Cardiac fibroblast (primary cell): ENCODE measurements at places on chromosomes 6 and 20.

DNA sequence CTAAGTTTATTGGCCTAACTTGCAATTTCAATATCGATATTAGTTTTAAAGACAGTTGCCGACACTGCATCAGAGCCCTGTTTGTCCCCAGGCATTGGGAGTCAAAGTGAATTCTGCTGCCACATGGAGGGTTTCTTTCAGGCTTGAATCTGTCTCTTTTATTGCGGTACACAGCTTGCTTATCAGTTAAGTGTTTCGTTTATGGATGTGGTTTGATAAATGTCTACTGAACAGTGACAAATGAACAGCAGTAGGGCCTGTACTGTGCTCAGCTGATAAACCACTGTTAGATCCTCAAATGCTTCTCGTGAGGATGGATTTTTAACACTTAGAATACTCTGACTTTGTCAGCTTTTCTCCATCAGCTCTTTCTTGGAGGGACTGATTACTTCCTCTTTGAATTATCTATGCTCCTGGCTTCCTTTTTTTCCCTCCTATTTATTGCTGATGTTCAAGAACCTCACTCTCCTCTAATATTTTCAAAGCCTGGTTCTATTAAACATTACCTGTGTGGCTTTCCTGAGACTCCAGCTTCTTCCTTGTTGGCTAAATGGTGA, 240.8 kb downstream of the PLCB1 start:
- DNase-seq: no peak

DNA sequence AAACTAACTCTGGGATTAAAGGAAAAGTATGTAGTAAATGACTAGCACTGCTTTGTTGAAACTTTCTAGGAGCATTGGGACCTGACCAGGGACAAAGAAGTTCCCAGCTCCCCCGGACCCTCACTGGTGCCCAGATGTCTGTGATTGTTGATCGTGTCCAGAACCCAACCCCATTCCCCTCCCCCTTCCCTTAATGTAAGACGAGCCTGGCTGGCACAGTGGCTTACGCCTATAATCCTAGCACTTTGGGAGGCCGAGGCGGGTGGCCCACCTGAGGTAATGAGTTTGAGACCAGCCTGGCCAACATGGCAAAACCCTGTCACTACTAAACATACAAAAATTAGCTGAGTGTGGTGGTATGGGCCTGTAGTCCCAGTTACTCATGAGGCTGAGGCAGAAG, 750.3 kb downstream of the CBLN4 start:
- no peak for DNase-seq

DNA sequence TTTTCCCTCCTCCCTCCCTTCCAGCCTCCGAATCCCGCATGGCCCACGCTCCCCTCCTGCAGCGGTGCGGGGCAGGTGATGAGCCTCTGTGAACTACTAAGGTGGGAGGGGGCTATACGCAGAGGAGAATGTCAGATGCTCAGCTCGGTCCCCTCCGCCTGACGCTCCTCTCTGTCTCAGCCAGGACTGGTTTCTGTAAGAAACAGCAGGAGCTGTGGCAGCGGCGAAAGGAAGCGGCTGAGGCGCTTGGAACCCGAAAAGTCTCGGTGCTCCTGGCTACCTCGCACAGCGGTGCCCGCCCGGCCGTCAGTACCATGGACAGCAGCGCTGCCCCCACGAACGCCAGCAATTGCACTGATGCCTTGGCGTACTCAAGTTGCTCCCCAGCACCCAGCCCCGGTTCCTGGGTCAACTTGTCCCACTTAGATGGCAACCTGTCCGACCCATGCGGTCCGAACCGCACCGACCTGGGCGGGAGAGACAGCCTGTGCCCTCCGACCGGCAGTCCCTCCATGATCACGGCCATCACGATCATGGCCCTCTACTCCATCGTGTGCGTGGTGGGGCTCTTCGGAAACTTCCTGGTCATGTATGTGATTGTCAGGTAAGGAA, at the start of gene OPRM1:
Gene OPRM1, plus strand, starts transcription at position 10 of the 612 bp plus-strand sequence. Its CDS starts 305 bp downstream, at position 315.
- DNase-seq: peak; percentile 31

DNA sequence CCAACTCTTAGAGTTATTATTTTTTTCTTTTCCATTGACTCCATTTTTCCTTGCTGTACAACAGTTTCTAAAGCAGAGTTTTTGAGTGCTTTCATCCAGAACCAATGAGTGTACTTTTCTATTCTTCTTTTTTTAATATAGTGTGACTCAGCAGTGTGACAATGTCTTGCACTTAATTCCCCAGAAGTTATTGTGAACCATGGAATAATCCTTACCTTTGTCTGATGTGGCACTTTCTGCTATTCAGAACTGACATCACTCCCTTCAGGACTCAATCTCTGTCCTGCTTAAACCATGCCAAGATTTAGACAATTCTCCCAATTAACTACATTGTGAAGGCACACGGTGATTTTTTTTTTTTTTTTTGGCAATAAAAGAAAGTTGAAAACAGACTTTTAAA, 41.5 kb downstream of the GRIK2 start:
- DNase-seq: no peak

DNA sequence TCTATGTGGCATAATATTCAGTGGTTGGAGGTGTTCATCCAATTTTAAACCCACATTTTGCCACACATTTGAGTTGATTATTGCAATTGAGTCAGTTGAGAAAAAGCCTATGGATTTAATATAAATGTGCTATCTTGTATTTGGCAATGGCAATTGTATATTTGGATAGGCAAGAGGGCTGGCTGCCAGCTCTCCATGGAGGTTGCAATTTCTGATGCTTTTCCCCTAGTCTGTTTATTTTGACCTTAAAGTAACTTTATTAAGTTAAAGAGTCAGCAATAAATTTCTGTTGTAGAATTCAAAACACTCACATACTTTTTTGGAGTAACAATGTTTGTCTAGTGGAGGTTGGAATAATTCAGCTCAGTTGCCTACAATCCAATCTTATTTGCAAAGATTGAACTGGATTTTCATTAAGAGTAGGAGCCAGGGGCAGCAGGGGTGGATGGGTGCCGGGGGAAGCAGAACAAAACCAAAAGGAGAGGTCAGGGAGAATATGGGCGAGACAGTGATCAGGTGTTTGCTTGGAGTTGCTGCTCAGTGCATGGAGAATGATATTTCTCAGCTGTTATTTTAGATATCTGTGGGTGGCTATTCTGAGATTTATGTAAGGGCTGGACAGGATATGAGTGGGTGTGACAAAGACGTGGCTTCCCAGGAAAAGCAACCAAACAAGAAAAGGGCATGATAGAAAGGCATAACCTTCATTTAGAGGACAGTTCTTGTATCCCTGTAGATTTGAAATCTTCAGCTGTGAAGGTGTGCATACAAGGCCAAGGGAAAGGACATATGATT, 163.0 kb downstream of the HDGFL1 start:
- no peak for DNase-seq

DNA sequence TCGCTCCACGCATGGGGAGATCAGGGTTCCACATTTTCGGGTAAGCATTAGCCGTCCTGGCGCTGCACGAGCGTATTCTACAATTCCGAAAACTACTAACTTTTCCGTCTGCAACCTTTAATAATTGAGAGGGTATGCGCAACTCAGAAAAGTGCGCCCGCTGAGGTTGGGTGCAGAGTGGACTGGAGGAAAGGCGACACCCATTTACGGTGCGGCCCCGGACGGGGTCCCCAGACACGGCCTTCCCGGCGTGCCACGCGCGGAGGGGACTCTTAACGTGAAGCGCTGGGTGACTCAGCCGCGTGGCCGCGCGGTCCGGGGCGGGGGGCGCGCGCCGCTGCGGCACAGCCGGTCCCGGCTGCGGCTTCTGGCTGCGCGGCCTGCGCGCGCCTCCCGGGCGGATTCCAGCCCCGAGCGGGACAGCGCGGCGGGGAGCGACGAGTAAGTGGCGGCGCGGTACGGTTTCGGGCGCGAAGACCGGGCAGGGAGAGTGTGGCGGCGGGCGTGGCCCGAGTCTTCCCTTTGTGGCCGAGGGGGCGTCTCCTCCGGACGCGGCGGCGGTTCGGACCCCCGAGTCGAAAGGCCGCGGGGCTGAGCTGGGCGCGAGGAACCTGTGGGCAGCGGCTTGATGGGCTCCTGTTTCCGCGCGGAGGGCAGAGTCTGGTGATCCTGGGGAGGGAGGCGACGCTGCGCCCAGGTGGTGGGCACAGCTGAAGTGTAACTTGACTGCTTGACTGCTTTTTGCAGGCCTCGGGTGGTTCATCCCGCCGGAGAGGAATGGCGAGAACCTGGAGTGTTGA, at the start of the genes KCTD20 and PXT1:
Gene KCTD20, plus strand, starts transcription at position 330 of the 800 bp plus-strand sequence. CDS start 27,098 bp downstream, outside the sequence.
Gene PXT1, minus strand, starts transcription at position 184 of the 800 bp plus-strand sequence. CDS start 16,772 bp downstream, outside the sequence.
- peak; percentile 82 for DNase-seq

- no peak for DNase-seq
Measured at GRCh38 chr6:169985121-169986015, 233.9 kb downstream of the ERMARD start.

DNA sequence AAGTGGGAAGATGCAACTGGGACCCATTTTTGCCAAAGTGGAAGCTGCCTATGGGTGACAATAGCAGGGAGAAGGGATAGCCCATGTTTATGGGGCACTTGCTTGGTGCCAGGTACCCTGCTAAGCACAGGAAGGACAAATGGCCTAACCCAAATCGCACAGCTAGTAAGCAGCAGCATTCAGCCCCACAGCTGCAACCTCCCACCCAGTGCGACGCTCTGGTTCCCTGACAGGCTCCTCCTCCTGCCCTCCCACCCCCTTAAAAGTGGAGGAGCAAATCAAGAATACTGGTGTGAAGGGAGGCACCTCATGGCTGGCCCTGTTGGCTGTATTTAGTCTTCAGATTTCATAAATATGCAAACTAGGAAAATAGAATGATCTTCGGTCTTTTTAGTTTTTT, 76.2 kb downstream of the RIN2 start:
- DNase-seq: no peak

- DNase-seq: no peak
Measured at GRCh38 chr20:63699466-63700198, 3.2 kb downstream of the TNFRSF6B start.

DNA sequence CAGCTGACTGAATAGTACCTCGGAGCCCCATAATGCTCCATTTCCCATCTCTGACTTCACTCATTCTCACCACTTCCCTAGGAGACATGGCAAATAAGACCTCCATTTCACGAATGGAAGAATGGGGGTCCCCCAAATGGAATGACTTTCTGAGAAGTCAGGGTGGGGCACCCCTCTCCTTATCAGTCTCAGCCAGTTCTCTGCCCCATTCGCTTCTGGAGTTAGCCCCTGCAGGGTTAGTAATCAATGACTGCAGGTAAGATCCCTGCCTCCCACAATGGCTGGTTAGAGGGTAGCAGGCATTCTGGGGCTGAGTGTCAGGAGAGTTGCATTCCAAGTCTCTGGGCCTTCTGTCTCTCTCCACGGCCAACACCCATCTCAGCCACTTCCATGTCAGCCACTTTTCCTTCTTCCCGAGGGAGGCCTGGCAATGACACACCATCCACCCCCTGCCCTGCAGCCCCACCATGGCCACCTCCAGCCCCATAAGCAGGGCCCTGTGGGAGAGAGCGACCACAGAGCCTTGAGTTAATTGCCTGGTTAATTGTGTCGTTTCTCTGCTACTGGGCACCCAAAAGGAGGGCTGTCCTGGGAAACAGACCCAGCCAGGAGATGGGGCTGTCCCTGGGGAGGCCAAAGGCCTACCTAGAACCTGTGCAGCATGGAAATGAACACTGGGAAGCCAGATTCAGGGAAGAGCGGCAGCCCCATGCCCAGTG, 13.4 kb downstream of the CCDC167 start:
- DNase-seq: no peak

- no peak for DNase-seq
Measured at GRCh38 chr6:99660206-99660605, 53.6 kb downstream of the PRDM13 start.

DNA sequence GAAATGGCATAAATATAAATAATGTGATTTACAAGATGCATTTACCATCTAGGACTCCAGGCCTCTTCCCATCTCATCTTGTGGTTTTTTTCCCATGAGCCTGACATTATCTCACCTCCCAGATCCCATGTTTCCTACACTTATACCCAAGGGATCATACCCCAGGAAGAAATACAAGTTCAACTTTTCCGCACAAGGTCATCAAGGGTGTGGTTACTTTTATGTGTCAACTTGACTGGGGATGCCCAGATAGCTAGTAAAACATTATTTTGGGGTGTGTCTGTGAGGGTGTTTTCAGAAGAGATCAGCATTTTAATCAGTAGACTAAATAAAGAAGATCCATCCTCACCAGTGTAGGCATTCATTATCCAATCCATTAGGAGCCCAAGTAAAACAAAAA, 176.3 kb upstream of the TNFAIP3 start:
- no peak for DNase-seq

DNA sequence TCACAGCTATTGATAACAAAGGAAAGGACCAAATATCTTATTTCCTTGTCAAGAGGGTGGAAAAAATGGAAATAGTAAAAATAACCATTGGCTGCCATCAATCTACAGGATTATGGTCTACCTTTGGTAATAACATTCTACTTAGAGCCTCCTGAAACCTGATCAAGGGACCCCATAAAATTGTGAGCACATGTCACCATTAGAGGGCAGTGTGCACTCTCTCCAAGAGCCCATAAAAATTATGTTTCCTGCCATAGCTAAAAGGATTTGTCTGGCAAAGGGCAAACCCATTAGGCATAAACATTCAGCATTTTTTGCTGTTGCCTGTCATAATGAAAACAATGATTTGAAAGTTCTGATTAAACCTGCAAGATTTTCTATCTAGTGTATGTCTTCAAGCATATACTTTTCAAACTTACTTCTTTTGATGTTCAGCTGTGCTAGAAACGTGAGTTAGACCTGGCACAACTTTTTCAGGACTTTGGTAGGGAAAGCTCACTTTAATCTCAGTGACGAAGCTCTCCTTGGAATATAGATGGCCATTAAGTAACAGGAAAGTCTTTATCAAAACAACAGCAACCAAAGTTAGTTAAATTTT, 120.7 kb upstream of the ZFP64 start:
- DNase-seq: peak; percentile 78

- no peak for DNase-seq
Measured at GRCh38 chr6:9205645-9206044, 770.3 kb upstream of the SLC35B3 start.

DNA sequence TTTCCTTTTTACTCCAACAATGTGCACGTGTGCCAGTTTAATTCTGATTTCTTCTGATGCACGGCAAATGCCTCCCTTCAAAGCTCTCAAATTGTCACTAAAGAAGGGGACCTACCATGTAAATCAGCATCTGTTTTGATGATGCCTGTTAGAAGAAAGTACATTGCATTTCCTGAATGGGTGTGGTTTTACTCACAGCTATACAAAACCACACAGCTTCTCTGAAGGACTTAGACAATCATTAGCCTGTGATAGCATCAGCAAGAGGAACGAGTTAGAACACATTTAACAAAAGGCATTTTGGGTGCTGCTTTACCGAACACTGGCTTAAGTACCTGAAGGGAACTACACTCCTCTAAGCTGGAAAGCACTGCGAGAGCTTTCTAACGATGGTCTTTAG, 109.4 kb downstream of the ATXN1 start:
- DNase-seq: no peak

DNA sequence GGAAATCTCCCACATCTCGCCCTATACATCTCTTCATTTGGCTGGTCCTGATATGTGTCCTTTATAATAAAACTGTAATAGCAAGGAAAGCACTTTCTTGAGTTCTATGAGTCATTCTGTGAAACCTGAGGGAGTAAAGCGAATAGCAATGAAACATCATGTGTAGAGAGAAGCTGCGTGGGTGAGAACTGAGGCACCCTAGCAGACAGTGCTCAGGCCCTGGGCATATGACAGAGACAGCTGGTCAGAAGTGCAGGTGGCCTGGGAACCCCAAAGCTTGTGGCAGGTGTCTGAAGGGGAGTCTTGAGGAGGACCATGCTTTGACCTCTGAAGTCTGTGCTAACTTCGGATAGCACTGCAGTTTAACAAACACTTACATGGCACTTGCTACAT, 1.3 kb upstream of the BLOC1S5 start:
- no peak for DNase-seq

- DNase-seq: no peak
Measured at GRCh38 chr6:35801148-35801547, 4.0 kb upstream of the LHFPL5 start.

- DNase-seq: no peak
Measured at GRCh38 chr20:61861054-61861841, 204.4 kb downstream of the TAF4 start.

- no peak for DNase-seq
Measured at GRCh38 chr20:6014017-6014416, 39.8 kb downstream of the LRRN4 start.
